NCI-H2171 treated with DMSO at 0.1 percent for 48 hours (cell line): ENCODE measurements at places on chromosomes 4 and X.

- DNase-seq, result no peak
Observed at GRCh38 chr4:13533670-13534343, 10.5 kb downstream of the NKX3-2 start.

DNA sequence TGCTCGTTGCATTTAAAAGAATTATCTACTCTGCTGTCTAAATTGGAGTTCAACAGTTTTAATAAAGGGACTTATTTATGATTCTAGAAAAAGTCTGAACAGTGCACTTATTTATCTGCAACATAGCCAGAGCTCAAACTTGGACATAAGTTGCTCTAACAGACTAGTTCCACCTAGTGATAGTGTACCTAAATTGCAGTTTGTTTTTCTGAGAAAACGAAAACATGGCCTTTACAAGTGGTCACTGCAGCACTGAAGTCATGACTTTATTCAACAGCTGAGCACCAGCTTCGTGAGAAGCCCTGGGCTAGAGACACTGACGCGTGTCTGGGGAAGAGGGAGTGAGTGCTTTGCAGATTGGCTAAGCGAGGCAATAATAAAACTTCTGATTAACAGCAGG is 77.3 kb upstream of the IGSF1 start:
- DNase-seq, result no peak

GRCh38 chr4:3255611-3256186 is 6.7 kb downstream of the MSANTD1 start:
- DNase-seq, result no peak

GRCh38 chrX:141638550-141638949 is 49.0 kb downstream of the SPANXA2 start:
- no peak for DNase-seq

GRCh38 chr4:89273741-89274141 is 33.9 kb downstream of the GPRIN3 start:
- no peak for DNase-seq
